Nucleus accumbens (tissue), 56 donors: ENCODE measurements at places on chromosomes 5 and 9.

DNA sequence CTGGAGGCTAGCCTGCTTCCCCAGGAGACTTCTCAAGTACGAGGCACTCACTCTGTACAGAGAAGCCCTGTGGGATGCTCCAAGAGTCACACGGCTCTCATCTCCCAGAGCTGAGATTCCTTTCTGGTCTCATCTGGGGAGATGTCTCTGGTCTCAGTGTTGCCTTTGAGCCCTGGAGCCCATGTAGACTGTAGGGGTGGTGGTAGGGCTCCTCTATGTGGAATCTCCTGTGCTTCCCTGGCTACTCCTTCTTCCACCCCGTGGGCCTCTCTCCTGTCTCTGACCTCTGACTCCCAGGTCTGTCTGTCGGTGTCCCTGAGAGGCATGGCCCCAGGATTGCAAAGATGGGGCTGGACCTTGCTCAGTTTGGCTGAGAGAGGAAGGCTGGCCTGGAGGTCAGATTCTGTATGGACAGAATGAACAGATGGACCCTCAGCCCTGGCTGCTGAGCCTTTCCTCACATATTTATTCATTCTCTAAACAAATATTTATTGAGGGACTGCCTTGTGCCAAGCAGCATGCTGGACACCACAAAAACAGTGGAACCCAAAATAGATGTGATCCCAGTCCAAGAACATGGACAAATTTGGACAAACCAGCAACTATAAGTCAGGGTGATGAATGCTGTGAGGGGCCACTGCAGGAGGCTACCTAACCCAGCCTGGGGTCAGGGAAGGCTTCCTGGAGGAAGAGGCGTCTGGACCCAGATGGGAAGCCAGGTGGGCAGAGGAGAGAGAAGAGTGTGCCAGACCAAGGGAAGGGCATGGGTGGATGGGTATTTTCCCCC is 2.6 kb downstream of the CCL19 start:
- no peak for DNase-seq

DNA sequence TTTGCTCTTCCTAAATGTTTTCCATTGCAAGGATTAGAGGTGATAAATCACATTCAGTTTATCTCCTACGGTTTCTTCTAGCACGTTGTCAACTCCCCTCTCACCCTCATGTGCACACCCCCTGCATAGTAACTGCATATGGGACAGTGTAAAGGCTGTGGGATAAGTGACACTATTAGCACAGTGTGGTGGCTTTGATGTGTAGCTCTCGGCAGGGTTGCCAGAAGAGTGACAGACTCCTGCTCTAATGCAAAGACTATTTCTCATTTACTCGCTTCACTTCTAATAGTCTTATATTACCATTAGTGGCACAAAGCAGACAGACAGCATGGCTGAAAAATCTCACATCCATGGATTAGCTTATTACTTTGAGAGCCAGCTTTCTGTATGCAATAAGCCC is 454.6 kb downstream of the CETN3 start:
- no peak for DNase-seq

- DNase-seq, result no peak
Observed at GRCh38 chr9:94921092-94921471, 194.6 kb downstream of the AOPEP start.

DNA sequence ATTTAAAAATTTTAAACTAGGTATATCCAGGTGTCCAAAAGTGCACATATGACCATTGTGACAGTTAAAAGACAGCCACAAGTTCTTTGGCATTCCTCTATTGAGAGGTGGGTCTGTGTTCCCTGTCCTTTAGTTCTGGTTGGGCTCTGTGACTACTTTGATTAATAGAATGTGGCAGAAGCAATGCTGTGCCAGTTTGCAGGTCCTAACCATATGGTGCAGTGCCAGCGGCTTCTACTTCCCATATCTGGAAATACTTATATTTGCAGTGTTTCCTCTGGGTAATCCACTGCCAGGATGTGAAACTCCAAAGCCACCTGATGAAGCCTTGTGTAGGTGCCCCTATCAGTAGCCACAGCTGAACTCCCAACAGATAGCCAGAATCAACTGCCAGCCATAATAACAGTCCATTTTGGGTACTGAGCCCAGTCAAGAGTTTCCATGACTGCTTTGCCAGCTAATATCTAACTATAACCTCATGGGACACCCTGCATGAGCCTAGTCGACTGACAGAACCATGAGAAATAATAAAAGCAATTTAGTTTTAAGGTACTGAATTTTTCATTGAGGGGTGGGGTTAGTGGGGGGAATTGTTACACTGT is 361.0 kb upstream of the SEMA6A start:
- DNase-seq, result no peak

- peak; percentile 86 for DNase-seq
Observed at GRCh38 chr9:27529316-27530278, at the start of gene MOB3B. Gene MOB3B, minus strand, starts transcription at chr9:27529814. Its CDS starts 74,264 bp downstream, at chr9:27455550.

DNA sequence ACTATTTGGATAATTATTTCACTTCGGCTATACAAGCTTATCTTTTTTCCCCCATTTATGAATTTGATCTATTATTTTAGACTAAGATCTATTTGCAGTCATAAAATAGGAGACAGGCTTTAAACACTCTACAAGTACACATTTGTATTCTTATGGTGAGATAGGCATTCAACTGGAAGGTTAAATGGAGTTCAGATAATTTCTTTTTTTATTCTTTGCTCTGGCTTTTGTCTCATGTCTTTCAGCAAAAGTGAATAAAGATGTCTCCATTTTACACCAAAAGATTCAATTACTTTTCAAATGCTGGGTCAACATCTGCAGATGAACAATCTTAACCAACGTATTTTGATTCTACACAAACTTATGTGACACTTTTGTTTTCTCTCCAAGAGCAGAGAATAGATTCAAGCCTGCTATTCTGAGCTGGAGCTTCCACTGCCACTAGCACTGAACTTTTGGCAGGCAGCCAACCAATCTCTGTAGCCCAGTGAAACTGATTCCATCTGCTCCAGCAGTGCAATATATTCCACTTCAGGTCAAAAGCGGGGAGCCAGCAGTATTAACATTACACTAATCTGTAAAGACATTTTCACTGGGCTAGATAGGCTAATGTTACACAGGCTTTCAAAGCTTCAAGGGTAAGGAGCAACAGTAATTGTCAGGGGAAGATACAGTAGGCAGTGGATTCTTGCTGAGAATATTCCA is 452.0 kb upstream of the ZNF608 start:
- peak; percentile 56 for DNase-seq

DNA sequence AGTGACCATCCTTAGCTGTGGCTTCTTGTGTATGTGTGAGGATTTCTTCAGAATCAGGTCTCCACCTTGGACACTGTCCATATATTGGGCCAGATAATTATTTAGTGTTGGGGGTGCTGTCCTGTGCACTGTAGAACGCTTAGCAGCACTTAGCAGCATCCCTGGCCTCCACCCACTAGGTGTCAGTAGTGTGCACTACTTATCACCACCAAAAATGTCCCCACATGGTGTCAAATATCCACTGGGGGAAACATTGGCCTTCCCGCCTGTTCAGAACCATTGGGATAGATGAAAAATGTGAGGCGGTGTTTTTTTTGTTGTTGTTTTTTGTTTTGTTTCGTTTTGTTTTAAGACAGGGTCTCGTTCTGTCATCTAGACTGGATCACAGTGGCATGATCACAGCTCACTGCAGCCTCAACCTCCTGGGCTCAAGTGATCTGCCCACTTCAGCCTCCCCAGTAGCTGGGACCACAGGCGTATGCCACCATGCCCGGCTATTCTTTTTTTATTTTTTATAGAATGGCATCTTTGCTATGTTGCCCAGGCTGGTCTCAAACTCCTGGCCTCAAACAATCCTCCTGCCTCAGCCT is 67.7 kb downstream of the TENT4A start:
- no peak for DNase-seq

- no peak for DNase-seq
Observed at GRCh38 chr5:150211156-150212030, 21.5 kb downstream of the SLC6A7 start.

GRCh38 chr9:14530366-14530765 is 162.9 kb downstream of the ZDHHC21 start:
- no peak for DNase-seq

- DNase-seq, result no peak
Observed at GRCh38 chr5:126267438-126267837, 155.8 kb upstream of the GRAMD2B start.

- DNase-seq, result no peak
Observed at GRCh38 chr9:134051319-134051718, 16.5 kb downstream of the BRD3 start.

GRCh38 chr5:151737431-151737830 is 21.0 kb downstream of the ATOX1 start:
- DNase-seq, result no peak

GRCh38 chr5:87152886-87153285 is 114.8 kb upstream of the RASA1 start:
- no peak for DNase-seq

- DNase-seq, result no peak
Observed at GRCh38 chr9:100088202-100088601, 10.6 kb downstream of the ERP44 start.

DNA sequence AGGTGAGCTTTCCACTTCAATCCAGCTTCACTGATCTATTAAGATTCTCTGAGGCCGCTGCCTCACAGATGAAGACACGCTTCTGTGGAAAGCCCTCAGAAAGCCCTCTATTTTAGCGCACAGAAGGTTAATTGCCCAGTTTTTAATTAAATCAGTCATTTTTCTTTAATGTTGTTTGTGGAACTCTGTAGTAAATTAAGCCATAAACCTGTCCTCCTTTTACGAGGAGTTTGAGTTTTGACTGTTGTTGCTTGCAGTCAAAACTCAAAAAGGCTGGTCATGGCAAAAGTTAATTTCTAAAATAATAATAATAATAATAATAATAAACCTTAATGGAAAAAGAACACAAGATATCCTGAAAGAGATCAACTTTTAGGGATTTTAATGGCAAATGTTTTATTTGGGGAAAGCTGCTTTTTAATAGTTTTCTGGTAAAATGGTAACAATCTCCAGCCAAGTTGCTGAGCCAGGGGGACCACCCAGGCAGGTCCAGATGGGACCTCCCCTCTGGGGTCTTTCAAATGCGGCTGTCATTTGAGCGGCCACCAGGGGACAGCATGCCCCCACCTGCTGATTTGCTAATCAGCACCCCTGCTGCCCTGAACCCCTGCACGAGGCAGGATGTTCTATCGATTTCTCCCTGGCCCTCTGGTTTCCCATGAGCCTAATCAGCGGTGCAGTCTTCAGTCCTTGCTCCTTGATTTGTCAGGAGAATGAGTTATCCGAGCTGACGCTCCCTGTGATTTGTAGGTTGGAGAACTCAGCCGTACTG is 247.2 kb downstream of the FSTL4 start:
- no peak for DNase-seq

- DNase-seq, result no peak
Observed at GRCh38 chr5:15630441-15630840, 130.5 kb downstream of the FBXL7 start.

DNA sequence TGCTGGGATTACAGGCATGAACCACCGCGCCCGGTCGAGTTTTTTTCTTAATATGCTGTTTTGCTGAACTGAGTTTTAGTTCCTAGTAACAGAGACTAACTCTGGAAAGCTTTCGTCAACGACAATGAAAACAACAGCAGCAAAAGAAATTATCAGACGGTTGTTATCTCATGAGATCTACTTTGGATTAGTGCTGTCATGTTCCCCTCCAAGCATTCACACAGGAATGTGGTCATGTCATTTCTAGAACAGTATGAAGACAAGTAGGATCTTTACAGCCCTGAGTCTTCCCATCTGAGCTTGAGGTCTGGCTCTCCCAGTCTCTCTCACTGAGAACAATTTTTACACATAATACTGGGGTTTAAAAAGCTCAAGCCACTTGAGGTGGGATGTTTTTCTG is 4.0 kb upstream of the ANKRD33B start:
- DNase-seq, result no peak
